Muscle of back (tissue), 13 donors: ENCODE measurements at places on chromosomes 7 and 10. TPM values are rescaled to one million over a fixed set of nuclear protein-coding genes. Genes with fewer than 3 reads are reported as not detected.

Gene OR2A42
- polyA plus RNA-seq = 0.31 TPM

- no peak for DNase-seq
Observed at GRCh38 chr10:18097524-18097923, 42.7 kb upstream of the CACNB2 start.

DNA sequence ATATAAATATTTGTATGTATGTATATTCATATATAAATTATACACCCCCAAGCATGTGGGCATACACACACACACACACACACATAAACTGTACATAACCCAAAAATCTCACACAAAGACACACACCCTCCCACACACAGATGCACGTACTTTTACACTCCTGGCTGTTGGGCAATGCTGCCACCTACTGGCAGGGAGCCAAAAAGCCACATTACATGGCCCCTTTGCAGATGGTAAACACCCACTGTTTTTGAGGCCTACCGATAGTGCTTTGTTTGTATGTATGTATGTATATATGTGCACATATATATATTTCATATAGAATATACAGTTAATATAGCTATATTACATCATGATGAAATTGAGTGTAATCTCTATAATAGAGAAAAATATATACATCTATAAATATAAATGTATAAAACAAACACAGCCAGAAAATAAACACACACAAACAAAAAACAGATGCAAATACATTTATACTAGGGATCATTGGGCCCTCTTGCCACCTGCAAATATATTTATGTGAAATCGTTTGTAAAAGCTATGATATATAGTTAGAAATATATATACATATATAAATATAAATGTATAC lies 120.1 kb upstream of the ACBD5 start:
- peak; percentile 71 for DNase-seq

DNA sequence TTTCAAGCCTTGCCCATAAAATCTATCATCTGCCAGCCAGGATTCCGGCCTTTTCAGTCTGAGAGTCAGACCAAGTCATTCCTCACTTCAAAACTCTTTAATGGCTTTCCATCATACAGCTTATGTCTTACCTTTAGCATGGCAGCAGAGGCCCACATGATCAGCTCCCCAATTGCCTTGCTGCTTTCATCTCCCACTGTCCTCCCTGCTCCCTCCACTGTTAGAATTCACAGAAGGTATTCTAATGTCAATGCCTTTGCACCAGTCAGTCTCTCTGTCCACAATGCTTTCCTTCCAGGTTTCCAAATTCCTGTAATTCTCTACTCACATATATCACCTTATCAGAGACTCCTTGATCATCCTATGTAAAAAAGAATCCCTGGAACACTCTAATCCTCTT lies 37.2 kb downstream of the SEMA3E start:
- no peak for DNase-seq

DNA sequence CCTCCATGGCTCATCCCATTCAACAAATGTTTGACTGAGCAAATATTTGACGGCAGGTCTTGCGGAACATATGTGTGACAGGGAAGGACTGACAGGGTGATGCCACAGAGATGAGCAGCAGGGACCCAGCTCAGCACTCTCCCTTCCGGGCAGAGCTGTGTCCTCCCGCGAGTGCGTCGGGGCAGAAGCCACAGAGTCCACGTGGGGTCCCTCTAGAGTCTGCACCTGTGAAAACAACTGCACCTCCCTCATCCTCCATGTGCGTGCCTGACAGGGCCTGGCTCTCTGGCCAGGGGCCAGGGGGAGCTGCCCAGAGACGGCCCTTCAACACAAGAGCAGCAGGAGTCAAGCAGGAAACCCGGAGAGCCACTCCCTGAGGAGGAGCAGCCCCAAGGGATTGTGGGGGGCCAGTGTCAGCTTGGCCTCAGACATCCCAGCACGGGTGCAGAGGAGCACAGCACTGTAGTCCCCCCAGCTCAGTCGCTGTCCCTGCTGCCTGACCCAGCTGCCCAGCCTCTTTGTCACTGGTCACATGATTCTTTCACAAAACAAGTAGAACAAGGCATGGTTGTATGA lies 83.6 kb upstream of the TMEM72 start:
- DNase-seq = no peak

GRCh38 chr10:99393036-99393435 lies 37.4 kb downstream of the GOT1 start:
- DNase-seq = no peak

GRCh38 chr10:132612571-132613504 lies 75.3 kb downstream of the INPP5A start:
- no peak for DNase-seq

- DNase-seq = no peak
Observed at GRCh38 chr7:55366461-55367070, 1.4 kb downstream of the LANCL2 start.

Gene RSBN1L
- polyA plus RNA-seq = 22.1 TPM

GRCh38 chr7:20785157-20786048 lies 1.3 kb downstream of the SP8 start:
- no peak for DNase-seq
